Activated naive CD8-positive, alpha-beta T cell treated with anti-CD3 and anti-CD28 coated beads, Interleukin-2, amount 10 ng/mL, durations not matched to agents 7 days and 5 days (primary cell): ENCODE measurements at places on chromosomes 4 and X.

GRCh38 chr4:70158576-70158975 is 4.5 kb downstream of the PRR27 start:
- DNase-seq = no peak

DNA sequence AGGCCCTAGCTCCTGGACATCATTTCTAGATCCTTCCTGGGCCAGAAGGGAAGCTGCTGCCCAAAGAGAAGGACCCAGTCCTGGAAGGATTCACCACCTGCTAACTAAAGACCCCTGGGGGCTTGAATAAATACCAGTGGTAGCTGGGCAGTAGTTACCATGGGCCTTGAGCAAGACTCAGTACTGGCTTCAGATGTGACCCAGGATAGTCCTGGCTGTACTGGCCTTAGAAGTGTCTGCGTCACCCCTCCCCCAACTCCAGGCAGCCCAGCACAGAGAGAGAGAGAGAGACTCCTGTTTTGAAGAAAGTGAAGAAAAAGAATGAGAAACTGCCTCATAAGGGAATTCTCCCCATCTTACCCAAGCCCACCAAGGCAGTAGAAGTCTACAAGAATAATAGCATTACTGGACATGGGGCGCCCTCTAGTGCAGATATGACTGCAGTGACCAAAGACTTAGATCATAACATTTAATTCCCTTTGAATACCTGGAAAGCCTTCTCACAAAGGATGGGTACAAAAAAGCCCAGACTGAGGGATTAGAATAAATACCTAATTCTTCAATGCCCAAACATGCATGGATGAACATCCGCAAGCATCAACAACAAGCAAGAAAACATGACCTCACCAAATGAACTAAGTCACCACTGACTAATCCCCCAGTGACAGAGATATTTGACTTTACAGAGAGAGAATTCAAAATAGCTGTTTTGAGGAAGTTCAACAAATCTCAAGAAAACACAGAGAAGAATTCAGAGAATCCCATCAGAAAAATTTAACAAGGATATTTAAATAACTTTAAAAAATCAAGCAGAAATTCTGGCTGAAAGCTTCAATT is 171.8 kb downstream of the HNRNPD start:
- DNase-seq = no peak

GRCh38 chr4:117447925-117448324 is 362.5 kb upstream of the TRAM1L1 start:
- no peak for DNase-seq

- no peak for DNase-seq
These were observed 204.3 kb upstream of the TLL1 start for GRCh38 chr4:165668694-165669093.

DNA sequence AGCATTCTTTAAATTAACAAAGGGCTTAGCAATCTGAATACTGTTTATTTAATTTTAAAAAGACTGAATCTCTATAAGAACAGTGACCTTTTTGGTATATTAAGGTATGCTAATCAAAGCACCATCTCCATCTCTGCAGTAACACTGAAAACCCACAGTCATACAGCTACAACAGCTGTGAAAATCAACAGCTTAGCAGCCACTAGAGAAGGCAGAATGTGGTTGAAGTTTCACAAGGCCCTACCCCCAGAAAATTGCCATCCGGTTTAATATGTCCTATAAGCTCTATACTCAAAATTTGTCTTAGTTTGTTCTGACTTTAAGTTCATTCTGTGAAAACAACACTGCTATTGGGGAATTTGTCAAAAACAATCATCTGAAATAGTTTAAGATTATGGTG is 128.7 kb downstream of the OPHN1 start:
- DNase-seq = no peak

DNA sequence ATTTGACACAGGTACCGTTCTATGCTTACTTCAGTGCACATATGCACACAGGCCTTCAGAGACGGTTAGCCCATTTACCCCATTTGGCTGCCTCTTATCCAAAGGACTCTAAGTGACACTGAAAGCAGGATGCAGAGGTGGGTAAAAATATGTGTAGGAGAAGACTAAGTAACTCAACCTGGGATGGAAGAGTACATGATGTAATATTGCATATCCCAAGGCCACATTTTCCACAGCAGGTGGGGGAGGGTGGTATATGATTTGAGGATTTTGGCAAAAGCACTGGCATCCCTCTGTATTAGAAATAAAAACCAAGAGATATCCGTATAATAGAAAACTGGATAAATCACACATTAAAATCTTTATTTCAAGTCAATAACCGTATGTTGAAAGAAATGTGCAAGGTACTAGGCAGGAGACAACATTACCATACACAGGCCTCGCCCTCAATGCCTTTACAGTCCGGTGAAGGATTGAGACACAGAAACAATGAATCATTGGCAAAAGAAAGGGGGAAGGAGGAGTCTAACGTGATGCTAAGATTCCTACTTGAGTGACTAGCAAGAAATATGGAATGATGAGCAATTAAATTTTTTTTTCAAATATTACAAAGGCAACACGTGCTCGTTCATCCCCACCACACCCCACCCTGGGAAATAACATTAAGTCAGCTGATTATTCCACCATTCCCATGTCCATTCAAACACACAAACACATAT is 161.0 kb upstream of the RASGEF1B start:
- no peak for DNase-seq

- no peak for DNase-seq
These were observed 16.6 kb upstream of the PRDM8 start for GRCh38 chr4:80180743-80181142.
